ENCODE measurements at places on chromosomes 11 and 22.

- no peak for DNase-seq
These were observed 592.5 kb downstream of the INSC start for GRCh38 chr11:15707194-15707593.

DNA sequence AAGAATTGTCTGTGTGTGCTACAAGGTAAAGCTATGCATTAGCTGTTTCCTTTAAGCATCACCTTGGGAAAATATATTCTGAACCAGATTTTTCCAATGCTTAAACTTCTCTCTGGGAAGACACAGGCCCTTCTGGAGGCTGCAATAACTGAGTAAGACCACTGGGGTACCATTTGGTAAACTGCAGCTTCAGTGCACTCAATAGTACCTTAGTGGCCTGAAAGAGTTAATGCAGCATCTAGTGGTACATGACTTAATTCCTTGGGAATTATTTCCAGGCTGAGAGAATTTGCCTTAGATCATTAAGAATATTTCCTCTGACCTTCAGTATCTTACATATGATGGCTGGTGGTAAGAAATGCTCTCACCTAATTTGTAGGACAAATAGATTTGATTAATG is 727.4 kb downstream of the DLG2 start:
- DNase-seq = no peak

- DNase-seq = no peak
These were observed 86.5 kb downstream of the IGLL5 start for GRCh38 chr22:22974156-22974555.

- DNase-seq = no peak
These were observed 4.8 kb upstream of the SUN2 start for GRCh38 chr22:38760477-38761201.

DNA sequence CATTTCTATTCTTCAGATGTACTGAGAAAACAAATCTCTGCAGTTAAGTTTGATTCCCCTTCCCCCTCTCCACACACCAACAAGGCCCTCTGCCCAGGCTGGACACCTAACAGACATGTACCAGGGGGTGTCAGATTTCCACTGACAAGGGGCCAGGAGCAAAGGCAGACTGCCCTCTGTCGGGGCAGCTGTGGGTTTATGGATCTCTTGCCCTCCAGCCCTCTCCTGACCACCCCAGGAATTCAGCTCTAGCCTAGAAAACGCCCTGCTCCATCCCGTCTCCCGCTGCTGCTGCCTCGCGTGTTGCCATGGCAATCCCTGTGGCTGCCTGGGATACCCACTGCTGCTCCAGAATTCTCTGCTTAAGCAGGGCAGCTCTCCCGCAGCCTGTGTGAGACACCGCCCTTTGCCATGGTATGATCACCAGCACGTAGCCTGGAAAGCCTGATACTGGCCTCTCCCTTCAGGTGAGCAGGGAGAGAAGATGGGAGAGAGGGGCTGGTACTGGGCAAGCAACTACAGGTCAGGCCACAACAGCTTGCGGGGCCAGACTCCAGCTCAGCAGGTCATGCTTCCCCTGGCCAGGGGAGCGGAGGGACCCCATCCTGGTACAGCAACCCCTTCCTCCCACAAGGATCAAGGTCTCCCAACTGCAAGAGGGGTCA is 41.6 kb downstream of the BUD13 start:
- no peak for DNase-seq

GRCh38 chr22:47681411-47682165 is 919.1 kb downstream of the TBC1D22A start:
- DNase-seq = no peak

DNA sequence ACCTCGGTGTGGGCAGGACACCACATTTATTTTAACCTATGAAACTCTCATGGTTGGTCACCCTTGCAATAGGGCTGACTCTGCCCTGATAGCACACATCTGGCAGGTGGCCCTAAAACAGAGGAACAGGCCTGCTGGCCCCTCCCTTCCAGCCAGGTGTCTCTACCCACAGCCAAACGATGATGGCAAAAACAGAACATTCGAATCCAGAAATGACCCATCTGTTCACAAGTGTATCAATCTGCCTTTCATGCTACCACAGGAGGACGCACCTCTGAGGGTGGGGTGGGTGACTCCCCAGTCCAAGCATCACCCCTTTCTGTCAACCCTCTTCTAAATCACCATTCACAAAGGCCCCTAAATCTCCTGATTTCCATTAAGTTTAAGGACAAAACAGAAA is 118.1 kb downstream of the ETS1 start:
- DNase-seq = no peak

DNA sequence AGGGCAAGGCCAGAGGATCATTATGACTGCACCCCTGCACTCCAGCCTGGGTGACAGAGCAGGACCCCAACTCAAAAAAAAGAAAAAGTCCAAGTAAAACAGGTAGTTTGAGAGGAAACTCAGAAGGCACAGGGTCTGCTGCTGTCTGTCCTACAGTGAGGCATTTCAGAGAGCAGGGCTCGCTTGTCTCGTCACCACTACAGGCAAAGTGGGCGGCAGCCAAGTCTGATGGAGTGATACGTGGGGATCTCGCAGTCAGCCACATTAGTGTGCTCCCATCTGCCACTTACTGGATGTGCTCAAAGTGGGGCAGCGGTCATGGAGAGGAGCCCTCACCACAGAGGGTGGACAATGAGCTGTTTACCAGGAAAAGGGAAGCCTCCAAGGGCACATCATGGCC is 42.1 kb downstream of the PI4KA start:
- no peak for DNase-seq

GRCh38 chr11:110158317-110159200 is 65.4 kb downstream of the ZC3H12C start:
- DNase-seq = no peak

- DNase-seq = no peak
These were observed 25.0 kb downstream of the MTMR3 start for GRCh38 chr22:29907753-29908515.

DNA sequence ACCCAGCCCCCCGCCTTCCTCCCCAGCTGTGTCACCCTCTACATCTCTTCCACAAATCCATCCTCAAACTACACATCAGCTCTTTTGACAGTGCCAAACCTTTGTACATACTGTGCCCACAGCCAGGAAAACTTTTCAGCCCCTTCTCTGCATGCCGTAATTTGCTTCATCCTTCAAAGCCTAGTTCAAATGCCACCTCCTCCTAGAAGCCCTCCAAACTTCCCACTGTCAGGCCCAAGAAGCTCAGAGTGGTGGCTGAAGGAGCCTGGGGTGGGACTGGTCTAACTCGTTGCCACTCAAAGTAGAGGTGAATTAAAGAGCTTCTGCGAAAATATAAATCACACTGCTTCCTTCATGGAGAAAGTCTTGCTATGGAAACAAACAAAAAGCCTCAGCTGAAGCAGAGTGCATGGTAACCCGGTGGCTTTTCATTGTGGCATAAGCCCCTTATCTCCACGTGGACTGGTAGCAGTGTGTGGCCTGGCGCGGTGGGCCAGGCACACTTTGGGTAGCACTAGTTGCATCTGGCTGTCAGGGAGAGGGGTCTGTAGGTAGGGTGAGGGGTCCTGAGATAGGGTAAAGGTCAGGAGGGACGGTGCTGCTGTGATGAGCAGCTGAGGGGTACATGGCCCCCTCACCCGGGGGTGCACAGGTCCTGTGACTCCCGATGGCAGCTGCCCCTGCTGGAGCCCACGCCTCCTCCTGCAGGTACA is 76.9 kb downstream of the MYO7A start:
- DNase-seq = no peak

DNA sequence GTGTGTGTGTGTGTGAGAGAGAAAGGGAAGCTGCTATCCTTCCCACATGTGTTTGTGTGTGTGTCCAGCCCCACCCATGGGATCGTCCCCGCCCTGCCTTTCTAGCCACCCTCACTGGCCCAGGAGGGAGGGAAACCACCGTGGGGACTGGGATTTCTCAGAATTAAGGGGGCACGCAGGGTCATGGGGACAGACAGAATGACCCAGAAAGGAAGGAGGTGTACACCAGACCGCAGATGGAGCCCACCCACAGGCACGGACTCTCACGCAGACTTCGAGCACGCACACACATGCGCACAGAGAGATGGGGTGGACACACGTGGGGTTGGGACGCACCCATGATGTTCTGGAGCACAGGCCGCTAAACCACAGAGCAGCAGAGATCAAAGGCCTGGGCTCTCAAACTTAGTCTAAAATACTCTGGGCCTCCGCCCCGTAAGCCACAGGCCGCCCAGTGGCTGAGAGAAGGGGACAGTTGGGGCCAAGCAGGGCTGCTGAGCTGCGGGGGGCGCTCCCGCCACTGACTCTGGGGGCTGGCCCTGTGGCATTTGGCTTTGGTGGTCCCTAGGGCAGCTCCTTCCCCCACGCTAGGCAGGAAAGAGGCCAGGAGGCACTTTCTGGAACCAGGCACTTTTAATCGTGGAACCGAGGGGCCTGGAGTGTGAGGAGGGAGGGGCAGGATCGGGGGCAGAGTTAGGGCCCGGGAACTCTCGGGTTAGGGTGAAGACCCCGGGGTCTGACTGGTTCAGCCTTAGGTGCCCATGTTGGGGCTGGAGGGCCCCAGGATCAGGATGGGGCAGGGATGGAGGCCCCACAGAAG is 1.5 kb downstream of the IFITM5 start:
- DNase-seq = no peak

GRCh38 chr22:30416403-30416802 is 9.2 kb upstream of the MTFP1 start:
- DNase-seq = no peak

All from stimulated activated CD8-positive, alpha-beta memory T cell treated with anti-CD3 and anti-CD28 coated beads, Interleukin-12 subunit alpha, Interleukin-12 subunit beta, amount 100 ng/mL, for 4 hours (primary cell).